Uterus (tissue), 4 donors: ENCODE measurements at places on chromosomes 7 and 10. TPM values are rescaled to one million over a fixed set of nuclear protein-coding genes. Genes with fewer than 3 reads are reported as not detected.

DNA sequence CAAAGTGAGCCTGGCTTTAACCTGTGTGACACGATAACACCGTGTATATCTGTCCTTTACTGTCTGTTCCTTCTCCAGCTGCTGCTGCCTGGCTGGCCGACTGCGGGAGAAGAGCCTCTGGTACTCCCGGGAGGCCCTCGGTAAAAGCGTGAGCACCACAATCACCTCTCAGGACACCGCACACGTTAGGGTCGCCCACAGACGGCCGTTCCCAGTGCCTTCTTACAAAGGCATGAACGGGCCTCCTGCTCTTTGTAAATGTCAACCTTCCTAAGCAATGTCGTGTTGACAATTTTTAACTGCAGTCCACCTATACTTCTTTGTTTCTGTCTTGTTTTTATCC, 177.6 kb downstream of the DIP2C start:
- no peak for DNase-seq

- no peak for DNase-seq
Measured at GRCh38 chr10:60123668-60124067, 217.3 kb upstream of the CCDC6 start.

- no peak for DNase-seq
Measured at GRCh38 chr10:5576780-5577624, 52.2 kb downstream of the CALML3 start.

- DNase-seq = no peak
Measured at GRCh38 chr10:24278176-24278889, 69.4 kb downstream of the KIAA1217 start.

Gene PSMG3
- total RNA-seq = 32.9 TPM

Gene OR2A1
- total RNA-seq = not detected

Gene KCNMA1
- 124 TPM for total RNA-seq
